ENCODE measurements at places on chromosomes 2 and 18. TPM values are rescaled to one million over a fixed set of nuclear protein-coding genes. Genes with fewer than 3 reads are reported as not detected.

SLC5A6 gene
- total RNA-seq, result 7.8 TPM

NCK2 gene
- total RNA-seq, result 42.3 TPM

WNT6 gene
- total RNA-seq, result not detected

CD8A gene
- not detected for total RNA-seq

HPCAL1 gene
- total RNA-seq, result 15.1 TPM

LIMS2 gene
- 5.7 TPM for total RNA-seq

ASB18 gene
- total RNA-seq, result 3.1 TPM

BOK gene
- total RNA-seq, result 25.1 TPM

GKN1 gene
- total RNA-seq, result not detected

SIX3 gene
- total RNA-seq, result not detected

COL5A2 gene
- total RNA-seq, result 404 TPM

SKA1 gene
- 2.6 TPM for total RNA-seq

CPLX4 gene
- total RNA-seq, result not detected

MARS2 gene
- total RNA-seq, result 4.2 TPM

TUBB8B gene
- total RNA-seq, result not detected

RGPD6 gene
- 66.3 TPM for total RNA-seq

CLEC4F gene
- total RNA-seq, result not detected

TNFAIP6 gene
- 13.0 TPM for total RNA-seq

POMC gene
- 4.2 TPM for total RNA-seq

STARD7 gene
- total RNA-seq, result 185 TPM

PREB gene
- 14.1 TPM for total RNA-seq

SOX11 gene
- total RNA-seq, result 18.3 TPM

CCDC68 gene
- total RNA-seq, result 0.52 TPM

RFTN2 gene
- total RNA-seq, result 14.1 TPM

TUBA3E gene
- not detected for total RNA-seq

PID1 gene
- 25.1 TPM for total RNA-seq

CHRNG gene
- 35.5 TPM for total RNA-seq

C2orf15 gene
- total RNA-seq, result not detected

RAB6C gene
- total RNA-seq, result not detected

PPM1G gene
- total RNA-seq, result 42.8 TPM

RAB6D gene
- not detected for total RNA-seq

UGT1A8 gene
- not detected for total RNA-seq

TLX2 gene
- total RNA-seq, result not detected

GREB1 gene
- 6.8 TPM for total RNA-seq

AMER3 gene
- total RNA-seq, result not detected

EPB41L3 gene
- total RNA-seq, result 79.9 TPM

UCN gene
- total RNA-seq, result 1.0 TPM

LIMS3 gene
- total RNA-seq, result 1.6 TPM

NOSTRIN gene
- total RNA-seq, result 8.4 TPM

ACADL gene
- 4.7 TPM for total RNA-seq

TNS1 gene
- 73.1 TPM for total RNA-seq

ASTL gene
- not detected for total RNA-seq

CCT7 gene
- total RNA-seq, result 205 TPM

CEP76 gene
- 8.4 TPM for total RNA-seq

RNU2-63P gene
- total RNA-seq, result not detected
